Left renal cortex interstitium (tissue), 4 donors: ENCODE measurements at places on chromosomes 4 and X.

- no peak for DNase-seq
Measured at GRCh38 chr4:75327804-75328512, 186.2 kb downstream of the RCHY1 start.

DNA sequence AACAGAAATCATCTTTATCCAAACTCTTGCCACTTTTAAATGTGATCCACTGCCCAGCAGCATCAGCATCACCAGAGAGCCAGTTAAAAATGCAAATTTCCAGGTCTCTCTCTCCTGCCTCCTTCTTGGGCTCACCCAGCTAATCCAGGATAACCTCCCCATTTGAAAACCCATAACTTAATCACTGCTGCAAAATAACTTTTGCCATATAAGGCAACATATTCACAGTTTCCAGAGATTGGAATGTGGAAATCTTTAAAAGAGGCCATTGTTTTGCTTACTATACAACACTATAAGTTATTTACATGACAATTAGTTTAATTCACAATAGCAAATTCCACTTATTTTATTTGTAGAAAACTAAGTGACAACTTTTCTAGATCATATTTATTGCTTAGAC, 4.8 kb upstream of the EXOSC9 start:
- no peak for DNase-seq

DNA sequence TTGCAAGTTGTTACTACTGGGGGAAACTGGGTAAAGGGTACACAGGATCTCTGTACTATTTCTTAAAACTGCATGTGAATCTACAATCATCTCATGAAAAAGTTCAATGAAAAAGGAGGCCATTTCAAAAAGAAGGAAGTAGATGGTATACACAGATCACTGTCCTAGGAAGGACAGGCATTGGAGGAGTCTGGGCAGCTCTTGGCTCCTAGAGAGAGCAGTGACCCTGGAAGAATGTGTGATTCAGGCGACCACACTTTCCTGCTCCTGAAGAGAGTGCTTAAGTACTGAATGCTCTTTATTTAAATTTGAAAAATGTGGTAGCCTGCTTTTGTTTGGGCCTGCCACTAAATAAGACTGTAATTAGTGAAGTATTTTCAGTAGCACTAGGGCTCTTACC, 318.1 kb upstream of the CASK start:
- no peak for DNase-seq

- no peak for DNase-seq
Measured at GRCh38 chrX:18931972-18932371, 51.9 kb downstream of the PHKA2 start.

GRCh38 chr4:39502019-39502663, 25.1 kb downstream of the UGDH start:
- DNase-seq: no peak

- DNase-seq: no peak
Measured at GRCh38 chr4:112557676-112558411, 41.9 kb upstream of the NEUROG2 start.

DNA sequence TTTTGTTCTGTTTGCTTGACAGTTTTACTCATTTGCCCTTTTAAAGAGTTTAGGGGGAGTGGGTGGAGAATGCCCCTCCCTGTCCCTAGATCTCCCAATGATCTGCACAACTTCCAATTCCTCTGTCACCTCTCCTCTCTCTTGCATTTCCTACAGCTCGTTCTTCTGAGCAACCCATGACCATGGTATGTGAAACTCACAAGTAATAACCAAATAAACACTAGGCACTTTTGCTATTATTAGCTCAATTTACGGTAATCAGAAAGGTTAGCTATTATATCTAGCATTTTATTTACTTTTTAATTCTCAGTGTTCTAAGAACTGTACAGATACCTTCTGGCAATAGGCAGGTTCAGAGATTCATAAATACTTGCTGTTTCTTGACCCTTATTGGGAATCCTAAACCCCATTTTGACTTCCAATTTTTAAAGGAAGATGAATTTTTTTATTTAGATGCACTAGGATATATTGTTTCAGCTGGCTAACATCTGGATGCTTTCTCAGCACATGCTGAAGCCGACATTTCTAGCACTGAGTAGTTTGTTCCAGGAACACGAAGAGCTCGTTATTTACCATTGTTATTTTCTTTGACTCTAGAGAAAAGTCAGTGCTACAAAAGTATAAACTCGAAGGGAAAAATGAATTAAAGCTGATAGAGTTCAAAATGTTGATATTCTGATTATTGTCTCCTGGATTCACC, 194.7 kb upstream of the TLL1 start:
- no peak for DNase-seq

GRCh38 chr4:106304632-106305031, 11.4 kb downstream of the TBCK start:
- no peak for DNase-seq

GRCh38 chr4:16337936-16338335, 111.7 kb upstream of the TAPT1 start:
- no peak for DNase-seq

DNA sequence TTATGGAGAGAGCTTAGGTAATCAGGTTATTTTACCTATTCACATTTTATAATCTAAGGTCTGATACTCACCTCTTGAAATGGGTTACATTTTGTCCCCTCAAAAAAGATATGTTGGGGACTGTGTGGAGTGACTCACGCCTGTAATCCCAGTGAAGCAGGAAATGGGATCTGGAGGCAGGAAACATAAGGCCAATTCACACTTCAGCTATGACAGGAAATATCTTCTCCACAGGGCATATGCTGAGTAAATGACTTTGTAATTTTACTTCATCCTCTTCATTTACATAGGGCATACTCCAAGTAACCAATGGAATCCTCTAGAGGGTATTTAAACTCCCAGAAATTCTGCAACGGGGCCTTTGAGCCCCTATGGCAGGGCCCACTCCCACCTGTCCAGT, 54.8 kb upstream of the ZMAT1 start:
- DNase-seq: no peak

- no peak for DNase-seq
Measured at GRCh38 chr4:140945106-140945505, 188.2 kb downstream of the RNF150 start.

GRCh38 chr4:26871611-26872010, 11.0 kb downstream of the STIM2 start:
- DNase-seq: no peak

DNA sequence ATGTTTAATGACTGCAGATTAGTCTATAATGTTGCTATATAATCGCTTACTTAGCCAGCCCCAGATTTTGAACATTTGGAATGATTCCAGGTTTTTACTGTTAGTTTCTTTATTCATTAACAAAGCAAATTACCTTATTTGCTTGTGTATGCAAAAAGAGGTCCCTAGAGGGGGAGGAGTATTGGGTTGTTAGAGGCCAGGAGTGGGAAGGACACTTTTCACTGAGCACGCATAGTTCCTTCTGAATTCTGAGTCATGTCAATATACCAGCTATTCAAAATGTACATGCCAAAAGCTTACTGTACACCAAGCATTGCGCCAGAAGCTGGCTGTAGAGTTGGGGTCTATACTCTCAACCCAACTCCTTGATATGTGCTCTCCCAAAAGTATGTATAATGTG, 5.1 kb upstream of the DGAT2L6 start:
- no peak for DNase-seq

DNA sequence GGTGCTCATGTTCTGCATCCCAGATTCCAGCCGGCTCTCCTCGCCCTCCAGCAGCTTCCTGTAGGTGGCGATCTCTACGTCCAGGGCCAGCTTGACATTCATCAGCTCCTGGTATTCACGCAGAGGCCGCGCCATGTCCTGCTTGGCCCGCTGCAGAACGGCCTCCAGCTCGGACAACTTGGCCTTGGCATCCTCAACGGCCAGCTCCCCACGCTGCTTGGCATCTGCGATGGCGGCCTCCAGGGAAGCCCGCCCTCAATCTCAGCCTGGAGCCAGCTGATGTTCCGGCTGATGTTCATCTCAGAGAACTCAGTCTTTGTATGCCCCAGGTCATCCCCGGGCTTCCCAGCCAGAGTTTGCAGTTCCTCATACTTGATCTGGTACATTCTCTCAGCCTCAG, 431.8 kb upstream of the DIPK2B start:
- DNase-seq: no peak

- DNase-seq: no peak
Measured at GRCh38 chr4:90163872-90164271, 36.7 kb downstream of the CCSER1 start.

- no peak for DNase-seq
Measured at GRCh38 chr4:163493643-163494359, 689 bp upstream of the TMA16 start.

DNA sequence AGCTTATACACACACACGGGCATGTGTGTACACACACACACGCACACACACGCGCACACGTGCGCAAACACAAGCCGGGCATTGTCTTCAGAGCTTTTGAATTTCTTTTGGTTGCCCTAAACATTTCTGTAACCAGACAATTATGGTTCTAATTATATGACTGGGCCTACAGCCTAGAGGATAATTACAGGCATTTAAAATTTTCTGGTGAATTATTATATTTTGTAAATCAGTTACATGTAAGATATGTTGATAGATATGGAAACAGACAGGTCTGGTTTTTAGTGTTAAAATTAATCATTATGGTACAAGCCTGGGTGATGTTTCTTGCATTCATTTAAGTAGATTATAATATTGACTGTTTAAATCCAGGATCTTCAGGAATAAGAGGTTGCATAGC, 1120.5 kb downstream of the ADGRL3 start:
- DNase-seq: no peak

DNA sequence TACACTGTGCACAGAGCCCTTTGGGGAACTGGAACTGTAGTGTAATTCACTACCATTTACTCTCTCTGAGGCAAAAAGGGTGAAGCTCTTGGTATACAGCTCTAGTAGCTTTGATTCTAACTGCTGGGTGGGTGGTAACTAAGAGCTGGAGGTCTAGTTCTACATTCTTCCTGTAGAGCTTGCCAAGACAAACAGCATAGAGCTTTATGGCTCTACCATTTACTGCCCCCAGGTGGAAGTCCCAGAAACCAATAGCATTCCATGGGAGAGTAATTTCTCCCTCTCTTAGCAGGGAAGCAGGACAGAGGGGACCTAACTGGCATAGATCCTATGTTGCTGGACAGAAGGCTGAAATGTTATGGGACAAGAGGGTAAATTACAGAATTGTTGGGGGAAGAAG, 26.7 kb downstream of the HDAC8 start:
- DNase-seq: no peak

- DNase-seq: no peak
Measured at GRCh38 chr4:113086172-113086695, 36.8 kb downstream of the ANK2 start.

- no peak for DNase-seq
Measured at GRCh38 chrX:26026179-26026578, 112.0 kb upstream of the MAGEB18 start.

- DNase-seq: no peak
Measured at GRCh38 chr4:182808673-182809416, 108.3 kb downstream of the DCTD start.

- DNase-seq: no peak
Measured at GRCh38 chr4:183287309-183287659, 32.8 kb downstream of the CLDN22 start.

GRCh38 chr4:173505924-173506518, 24.0 kb downstream of the HAND2 start:
- DNase-seq: no peak

GRCh38 chrX:427812-428725, 41.4 kb upstream of the PPP2R3B start:
- no peak for DNase-seq
